Pancreas (tissue), 10 donors: ENCODE measurements at places on chromosomes 1 and 21. TPM values are rescaled to one million over a fixed set of nuclear protein-coding genes. Genes with fewer than 3 reads are reported as not detected.

C1orf216 gene
- total RNA-seq = 1.5 TPM

ASPM gene
- 0.72 TPM for total RNA-seq

PADI4 gene
- 0.75 TPM for total RNA-seq

- no peak overlapping the region for H3K4me3 ChIP-seq
- no peaks in the 10 kb centered on the region for H3K27me3 ChIP-seq
- H3K4me1 ChIP-seq = no peaks in the 10 kb centered on the region
- no peaks in the 10 kb centered on the region for H3K36me3 ChIP-seq
- no peak overlapping the region for H3K27ac ChIP-seq
These were observed 108.1 kb upstream of the EDN2 start for GRCh38 chr1:41592451-41593125.

DNA sequence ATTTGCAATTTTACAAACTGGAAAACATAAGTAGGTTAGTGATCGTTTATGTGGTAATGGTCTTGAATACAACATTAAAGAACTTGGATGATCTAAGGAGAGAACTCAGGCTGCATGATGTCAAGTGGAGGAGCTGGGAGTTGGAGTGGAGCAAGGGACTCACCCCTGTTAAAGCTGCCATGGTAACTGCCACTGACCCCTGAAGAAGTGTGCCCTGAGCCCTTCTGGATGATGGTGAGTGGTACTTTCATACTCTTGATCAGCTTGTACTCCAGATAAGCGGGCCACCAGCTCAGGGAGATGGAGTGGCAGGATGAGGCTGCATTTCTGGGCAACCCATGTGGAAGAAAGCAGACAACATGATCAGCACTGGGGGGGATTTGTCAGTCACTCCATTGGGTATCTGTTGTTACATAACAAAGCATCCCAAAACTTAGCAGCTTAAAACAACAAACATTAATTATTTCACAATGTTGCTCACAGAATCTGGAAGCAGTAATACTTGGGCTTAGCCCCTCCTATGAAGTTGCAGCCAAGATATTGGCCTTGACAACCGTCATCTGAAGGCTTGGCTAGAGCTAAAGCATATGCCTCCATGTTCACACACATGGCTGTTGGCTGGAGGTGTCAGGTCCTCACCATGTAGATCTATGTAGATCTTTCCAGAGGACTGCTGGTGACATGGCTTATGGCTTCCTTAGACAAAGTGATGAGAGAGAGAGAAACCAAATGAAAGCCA, 213.8 kb downstream of the DUSP10 start:
- no peaks in the 10 kb centered on the region for H3K27me3 ChIP-seq
- no peak for DNase-seq
- H3K4me1 ChIP-seq = no peaks in the 10 kb centered on the region
- H3K27ac ChIP-seq = no peak overlapping the region
- H3K36me3 ChIP-seq = no peaks in the 10 kb centered on the region

GRCh38 chr1:17004466-17005364, 7.0 kb downstream of the ATP13A2 start:
- no peak overlapping the region for H3K27ac ChIP-seq
- no peaks in the 10 kb centered on the region for H3K4me1 ChIP-seq
- H3K36me3 ChIP-seq = peaks cover 3% of the 10 kb centered on the region
- no peak overlapping the region for H3K4me3 ChIP-seq
- no peaks in the 10 kb centered on the region for H3K27me3 ChIP-seq
- no peak for DNase-seq

DNA sequence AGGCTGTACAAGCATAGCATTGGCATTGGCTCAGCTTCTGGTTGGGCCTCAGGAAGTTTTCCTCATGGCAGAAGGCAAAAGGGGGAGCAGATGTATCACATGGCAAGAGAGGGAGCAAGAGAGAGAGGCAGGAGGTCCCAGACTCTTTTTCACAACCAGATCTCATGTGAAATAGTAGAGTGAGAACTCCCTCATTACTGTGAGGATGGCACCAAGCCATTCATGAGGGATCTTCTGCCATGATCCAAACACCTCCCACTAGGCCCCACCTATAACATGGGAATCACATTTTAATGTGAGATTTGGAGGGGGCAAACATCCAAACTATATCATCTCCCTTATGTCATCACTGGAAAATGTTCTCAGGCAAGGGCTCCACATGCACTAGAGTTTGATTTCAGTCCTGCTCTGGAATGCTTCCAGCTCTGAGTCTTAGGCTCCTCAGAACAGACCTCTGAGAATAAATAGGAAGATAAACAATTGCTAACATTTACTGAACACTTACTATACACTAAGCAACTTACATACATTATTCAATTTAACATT, 39.4 kb upstream of the VTCN1 start:
- DNase-seq = no peak
- no peaks in the 10 kb centered on the region for H3K4me1 ChIP-seq
- no peaks in the 10 kb centered on the region for H3K36me3 ChIP-seq
- H3K4me3 ChIP-seq = no peak overlapping the region
- H3K27me3 ChIP-seq = no peaks in the 10 kb centered on the region
